Thyroid gland (tissue), 4 donors: ENCODE measurements at places on chromosomes 5 and 9. TPM values are rescaled to one million over a fixed set of nuclear protein-coding genes. Genes with fewer than 3 reads are reported as not detected.

- no peaks in the 10 kb centered on the region for H3K27me3 ChIP-seq
- no peak overlapping the region for H3K27ac ChIP-seq
- H3K36me3 ChIP-seq, result no peaks in the 10 kb centered on the region
Measured at GRCh38 chr5:84450617-84451414, 66.1 kb upstream of the EDIL3 start.

DNA sequence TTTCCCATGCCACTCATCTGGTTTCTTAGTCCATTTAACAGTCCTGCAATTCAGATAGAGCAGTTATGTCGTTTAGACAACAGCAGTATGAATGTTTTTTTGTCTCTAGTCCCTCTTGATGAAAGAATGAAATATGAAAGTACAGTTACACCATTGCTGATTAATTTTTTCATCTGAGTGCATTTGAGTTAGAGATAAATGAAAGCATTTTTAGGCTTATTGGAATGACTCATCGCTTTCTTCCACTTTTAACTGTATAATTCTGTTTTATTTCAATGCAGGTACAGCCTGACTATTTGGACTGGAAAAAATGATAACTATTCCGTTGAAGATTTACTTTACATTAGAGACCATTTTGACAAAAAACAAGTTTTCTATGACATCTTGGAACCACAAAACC lies 28.7 kb downstream of the ANKRD34B start:
- no peaks in the 10 kb centered on the region for H3K27me3 ChIP-seq
- no peaks in the 10 kb centered on the region for H3K4me1 ChIP-seq
- no peak overlapping the region for H3K27ac ChIP-seq
- DNase-seq, result no peak

DNA sequence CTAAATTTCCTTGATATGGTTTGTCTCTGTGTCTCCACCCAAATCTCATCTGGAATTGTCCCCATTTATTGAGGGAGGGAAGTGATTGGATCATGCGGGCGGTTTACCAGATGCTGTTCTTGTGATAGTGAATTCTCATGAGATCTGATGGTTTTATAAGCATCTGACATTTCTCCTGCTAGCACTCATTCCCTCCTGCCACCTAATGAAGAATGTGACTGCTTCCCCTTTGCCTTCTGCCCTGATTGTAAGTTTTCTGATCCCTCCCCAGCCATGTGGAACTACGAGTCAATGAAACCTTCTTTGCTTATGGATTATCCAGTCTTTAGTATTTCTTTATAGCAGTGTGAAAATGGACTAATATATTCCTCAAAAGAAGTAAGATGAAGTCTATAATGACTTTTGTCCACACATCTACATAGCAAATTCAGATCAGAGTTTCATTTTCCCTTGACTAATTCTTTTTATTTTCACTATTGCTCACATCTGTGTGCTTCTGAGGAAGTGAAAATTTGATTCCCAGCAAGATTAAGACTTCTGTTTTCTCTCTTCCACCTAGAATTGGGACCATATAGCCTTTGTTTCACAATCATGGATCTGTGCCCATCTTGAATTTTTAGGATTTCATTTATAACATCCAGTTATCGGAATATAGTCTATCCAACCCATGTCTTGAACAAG lies 393.5 kb downstream of the DMAC1 start:
- no peak for DNase-seq
- peaks cover 4% of the 10 kb centered on the region for H3K4me1 ChIP-seq
- no peak overlapping the region for H3K4me3 ChIP-seq
- no peak overlapping the region for H3K27ac ChIP-seq

GRCh38 chr5:55456216-55456895 lies 78.4 kb downstream of the PLPP1 start:
- H3K27ac ChIP-seq, result no peak overlapping the region
- H3K4me1 ChIP-seq, result peaks cover 12% of the 10 kb centered on the region
- DNase-seq, result no peak
- no peaks in the 10 kb centered on the region for H3K36me3 ChIP-seq

The RNF224 gene
- 0.33 TPM for total RNA-seq
